ENCODE measurements at places on chromosomes 5 and 9. TPM values are rescaled to one million over a fixed set of nuclear protein-coding genes. Genes with fewer than 3 reads are reported as not detected.

DNA sequence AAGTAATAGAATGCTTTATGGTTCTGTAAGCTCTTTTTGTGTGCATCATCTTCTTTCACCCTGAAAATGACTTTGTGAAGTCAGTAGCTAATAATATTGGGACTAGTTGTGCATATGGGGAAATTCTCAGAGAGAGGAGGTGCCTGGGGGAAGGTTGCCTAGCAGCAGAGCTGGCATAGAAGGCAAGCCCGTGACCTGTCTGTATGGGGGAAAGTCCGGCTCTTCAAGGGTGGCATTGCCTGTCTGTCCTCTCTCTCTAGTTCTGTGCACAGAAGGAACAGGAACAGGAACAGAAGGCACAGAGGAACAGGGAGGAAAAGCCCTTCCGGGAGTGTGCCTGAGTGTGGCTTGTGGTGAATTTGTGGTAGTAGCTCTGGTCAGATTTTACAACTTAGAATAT lies 33.1 kb downstream of the SH3GL2 start:
- no peak for ATAC-seq

SHISAL2B gene
- not detected for total RNA-seq

GRCh38 chr9:93657331-93658111 lies 81.1 kb downstream of the PHF2 start:
- no peak for ATAC-seq

GRCh38 chr5:178242416-178242815 lies 9.8 kb upstream of the PHYKPL start:
- no peak for ATAC-seq

DNA sequence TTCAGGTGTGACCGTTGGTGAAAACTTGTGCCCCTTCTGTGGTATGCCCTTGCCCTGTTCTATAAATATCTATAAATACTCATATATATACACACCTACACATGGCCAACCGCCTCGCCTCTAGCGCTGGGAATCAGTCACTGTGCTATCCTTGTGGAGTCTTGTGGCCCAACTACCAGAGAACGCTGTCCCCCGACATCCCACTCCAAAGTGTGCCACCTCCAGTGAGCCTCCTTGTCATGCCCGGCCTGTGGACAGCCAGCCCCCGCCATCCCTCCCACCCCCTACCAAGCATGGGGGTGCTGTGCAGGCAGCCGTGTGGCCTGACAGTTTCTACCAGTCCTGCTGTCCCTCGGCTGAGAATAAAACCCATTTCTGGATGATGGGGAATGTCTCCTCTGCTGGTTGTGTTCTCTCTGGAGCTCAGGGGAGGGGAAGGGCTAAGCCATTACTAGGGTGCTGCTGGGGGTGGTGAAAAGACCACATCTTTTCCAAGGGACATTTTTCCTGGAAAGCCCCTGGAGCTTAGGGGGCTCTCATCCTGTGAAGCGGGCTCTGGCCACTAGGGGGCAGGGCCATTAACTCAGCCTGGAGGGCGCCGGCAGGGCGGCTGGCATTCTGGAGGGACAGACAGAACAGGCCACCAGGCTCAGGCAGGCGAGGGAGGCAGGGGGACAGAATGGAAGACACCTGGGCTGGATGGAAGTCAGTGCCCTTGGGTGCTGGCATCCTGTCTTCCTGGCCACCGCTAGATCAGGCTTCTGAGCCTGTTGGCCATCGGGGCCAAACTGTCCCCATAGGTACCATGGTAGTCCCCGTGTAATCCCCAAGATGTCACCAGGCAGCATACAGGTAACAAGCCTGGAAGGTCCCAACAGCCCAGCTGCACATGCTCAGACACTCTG lies 20.7 kb downstream of the GOLGA2 start:
- ATAC-seq: peak; percentile 70

- no peak for ATAC-seq
Measured at GRCh38 chr5:119570910-119571309, 58.4 kb upstream of the FAM170A start.

C5orf63 gene
- total RNA-seq: 2.0 TPM

PTGS1 gene
- 1.7 TPM for total RNA-seq

GRCh38 chr9:81619353-81620001 lies 69.9 kb downstream of the TLE1 start:
- ATAC-seq: no peak

IGIP gene
- 1.1 TPM for total RNA-seq

DNA sequence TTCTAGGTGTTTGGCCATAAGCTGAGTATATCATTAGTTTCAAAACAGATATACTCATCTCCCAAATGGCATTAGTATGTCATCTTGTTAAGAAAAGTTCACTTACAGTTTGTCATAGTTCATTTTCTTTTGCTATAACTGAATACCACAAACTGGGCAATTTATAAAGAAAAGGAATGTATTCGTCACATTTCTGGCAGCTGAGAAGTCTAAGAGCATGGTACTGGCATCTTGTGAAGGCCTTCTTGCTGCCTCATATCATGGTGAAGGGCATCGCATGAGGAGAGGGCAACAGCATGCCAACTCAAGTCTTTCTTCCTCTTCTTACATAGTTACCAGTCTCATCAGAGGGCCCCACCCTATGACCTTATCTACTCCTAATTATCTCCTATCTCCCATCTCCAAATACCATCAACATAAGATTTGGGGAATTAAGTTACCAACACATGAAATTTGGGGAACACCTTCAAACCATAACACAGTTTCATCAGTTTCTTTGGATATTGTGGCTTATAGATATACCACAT lies 20.4 kb upstream of the ITGA1 start:
- no peak for ATAC-seq

- ATAC-seq: no peak
Measured at GRCh38 chr9:124782661-124783574, 6.0 kb downstream of the OLFML2A start.

PPP3R2 gene
- not detected for total RNA-seq
